ENCODE measurements at places on chromosomes 1 and 21. TPM values are rescaled to one million over a fixed set of nuclear protein-coding genes. Genes with fewer than 3 reads are reported as not detected.

GRCh38 chr21:19535356-19535755 is 1131.8 kb upstream of the TMPRSS15 start:
- no peak for DNase-seq

GRCh38 chr1:75396745-75397144 is 214.2 kb downstream of the SLC44A5 start:
- DNase-seq: no peak

DNA sequence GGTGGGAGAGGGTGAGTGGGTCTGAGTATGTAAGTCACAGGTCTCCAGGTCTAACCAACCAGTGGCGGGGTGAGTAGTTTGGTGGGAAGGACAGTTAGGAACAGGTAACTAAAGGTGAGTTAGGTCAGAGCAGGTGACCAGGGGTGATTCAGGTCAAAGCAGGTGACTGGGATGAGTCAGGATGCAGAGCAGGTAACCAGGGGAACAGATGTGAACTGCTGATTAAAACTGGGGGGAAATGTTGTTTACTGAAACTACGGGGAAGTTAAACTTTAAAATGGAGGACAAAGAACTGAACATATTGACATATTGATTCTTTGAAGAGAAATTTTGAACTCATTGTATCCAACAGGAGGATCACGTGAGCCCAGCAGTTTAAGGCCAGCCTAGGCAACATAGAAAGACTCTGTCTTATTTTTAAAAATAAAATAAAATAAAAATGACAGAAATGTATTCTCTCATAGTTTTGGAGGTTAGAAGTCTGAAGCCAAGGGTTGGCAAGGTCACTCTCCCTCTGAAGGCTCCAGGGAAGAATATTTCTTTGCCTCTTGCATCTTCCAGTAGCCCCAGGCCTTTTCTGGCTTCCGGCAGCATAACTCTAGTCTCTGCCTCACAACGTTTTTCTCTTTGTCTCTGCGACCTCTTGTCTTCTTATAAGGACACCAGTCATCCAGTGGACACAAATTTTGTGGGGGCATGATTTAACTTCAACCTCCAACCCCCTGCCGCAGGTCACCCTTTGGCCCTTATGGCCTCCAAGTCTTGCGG is 64.3 kb upstream of the TINAGL1 start:
- no peak for DNase-seq

- no peak for DNase-seq
Observed at GRCh38 chr1:59163268-59164092, 133.4 kb upstream of the FGGY start.

C1orf35 gene
- total RNA-seq: 5.8 TPM

NTRK1 gene
- not detected for total RNA-seq
